Activated CD8-positive, alpha-beta memory T cell treated with anti-CD3 and anti-CD28 coated beads, Interleukin-2, amount 10 ng/mL, durations not matched to agents 7 days and 5 days (primary cell): ENCODE measurements at places on chromosomes 13 and 19.

- no peak overlapping the region for H3K4me3 ChIP-seq
- no peak overlapping the region for H3K27ac ChIP-seq
- no peaks in the 10 kb centered on the region for H3K36me3 ChIP-seq
- H3K27me3 ChIP-seq = no peaks in the 10 kb centered on the region
These were observed 134.1 kb downstream of the LACC1 start for GRCh38 chr13:44013758-44014291.

- H3K27me3 ChIP-seq = no peaks in the 10 kb centered on the region
- no peak overlapping the region for H3K27ac ChIP-seq
- DNase-seq = no peak
- H3K36me3 ChIP-seq = peaks cover 3% of the 10 kb centered on the region
- H3K4me3 ChIP-seq = no peak overlapping the region
These were observed 5.2 kb downstream of the DUXA start for GRCh38 chr19:57161985-57162539.

DNA sequence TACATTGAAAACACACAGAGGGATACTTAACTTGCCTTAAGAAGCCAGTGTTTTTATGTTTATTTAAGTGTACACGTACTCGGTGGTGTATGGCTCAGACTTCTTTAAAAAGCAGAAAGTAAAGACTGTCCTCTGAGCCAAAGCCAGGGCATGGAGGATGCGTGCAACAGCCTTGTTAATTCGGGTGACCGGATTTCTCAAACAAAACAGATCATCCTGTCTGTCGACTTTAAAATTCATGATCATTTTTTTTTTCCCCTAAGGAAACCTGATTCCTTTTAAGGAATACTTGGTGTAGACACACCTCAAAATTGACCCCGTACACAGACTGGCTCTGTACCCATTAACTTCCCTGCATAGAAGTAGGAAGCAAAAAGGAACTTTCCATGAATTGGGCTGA is 124.7 kb upstream of the RNF113B start:
- no peak for DNase-seq
- no peak overlapping the region for H3K4me3 ChIP-seq
- no peaks in the 10 kb centered on the region for H3K36me3 ChIP-seq
- peaks cover 19% of the 10 kb centered on the region for H3K27me3 ChIP-seq
- H3K27ac ChIP-seq = no peak overlapping the region
- no peaks in the 10 kb centered on the region for H3K4me1 ChIP-seq

DNA sequence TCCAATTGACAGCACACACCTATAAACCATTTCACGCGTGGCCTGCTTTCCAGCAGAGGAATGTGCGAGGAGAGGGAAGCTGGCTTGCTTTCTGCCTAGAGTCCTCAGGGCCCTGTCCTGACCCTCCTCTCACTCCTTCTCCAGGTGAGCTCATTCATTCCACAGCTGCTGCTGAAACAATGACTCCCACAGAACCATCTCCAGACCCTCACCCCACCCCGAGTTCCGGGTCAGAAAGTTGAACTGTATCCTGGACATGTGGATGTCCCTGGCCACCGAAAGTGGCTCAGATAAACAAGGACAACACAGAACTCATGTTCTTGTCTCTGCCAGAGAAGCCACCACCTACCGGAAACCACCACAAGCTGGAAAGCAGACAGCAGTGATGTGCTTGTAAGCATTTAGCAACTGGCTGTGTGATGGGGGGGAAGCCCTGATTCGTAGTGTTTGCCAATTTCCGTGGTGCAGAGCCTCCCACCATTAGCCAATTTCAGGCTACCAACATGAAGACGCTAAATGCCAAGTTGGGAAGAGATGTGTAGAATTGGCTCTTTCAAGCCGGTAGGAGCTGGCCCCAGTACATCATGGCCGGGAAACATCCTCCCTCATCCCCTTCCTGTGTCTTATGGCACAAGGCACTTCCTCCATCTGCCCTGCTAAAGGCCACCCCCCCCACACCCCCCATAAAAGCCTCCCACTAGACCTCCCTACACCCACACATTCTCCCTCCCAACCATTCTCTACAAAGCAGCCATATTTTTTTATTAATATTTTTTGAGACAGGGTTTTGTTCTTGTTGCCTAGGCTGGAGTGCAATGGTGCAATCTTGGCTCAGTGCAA is 5.0 kb downstream of the SYCE2 start:
- peaks cover 40% of the 10 kb centered on the region for H3K4me1 ChIP-seq
- peaks cover under 1% of the 10 kb centered on the region for H3K36me3 ChIP-seq
- H3K4me3 ChIP-seq = peak overlapping the region; percentile 32
- H3K27ac ChIP-seq = peak overlapping the region; percentile 88
- DNase-seq = peak; percentile 84
- no peaks in the 10 kb centered on the region for H3K27me3 ChIP-seq

- H3K4me1 ChIP-seq = peaks cover 28% of the 10 kb centered on the region
- H3K27me3 ChIP-seq = no peaks in the 10 kb centered on the region
These were observed 441 bp upstream of the ZNF559 start for GRCh38 chr19:9323557-9323918.

DNA sequence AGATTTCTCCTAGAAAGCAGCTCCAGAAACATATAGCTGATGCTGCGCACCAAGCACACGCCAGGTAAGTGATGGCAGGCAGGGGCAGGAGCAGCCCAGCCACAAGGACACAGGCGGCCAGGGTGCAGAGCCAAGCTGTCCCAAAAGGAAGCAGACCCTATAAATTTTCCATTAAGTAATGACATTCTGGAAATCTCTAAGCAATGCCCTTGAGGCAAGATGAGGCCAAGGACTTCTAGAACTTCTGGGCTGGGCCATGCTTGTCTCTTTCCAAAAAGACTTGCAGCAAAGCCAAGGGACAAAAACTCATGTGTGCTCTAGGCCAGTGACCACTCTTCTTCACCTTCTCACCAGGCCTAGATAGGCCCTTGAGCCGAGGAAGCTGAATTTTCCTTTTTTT is 42.2 kb upstream of the EPHX3 start:
- H3K36me3 ChIP-seq = peaks cover 18% of the 10 kb centered on the region
- H3K4me3 ChIP-seq = no peak overlapping the region
- no peak for DNase-seq
- H3K27ac ChIP-seq = no peak overlapping the region

GRCh38 chr13:33997574-33997973 is 179.6 kb downstream of the RFC3 start:
- DNase-seq = no peak
- H3K4me1 ChIP-seq = no peaks in the 10 kb centered on the region
- H3K36me3 ChIP-seq = no peaks in the 10 kb centered on the region
- no peak overlapping the region for H3K27ac ChIP-seq
- no peaks in the 10 kb centered on the region for H3K27me3 ChIP-seq
- no peak overlapping the region for H3K4me3 ChIP-seq

GRCh38 chr13:92196591-92197256 is 798.3 kb downstream of the GPC5 start:
- H3K4me3 ChIP-seq = no peak overlapping the region
- no peaks in the 10 kb centered on the region for H3K36me3 ChIP-seq
- no peak overlapping the region for H3K27ac ChIP-seq
- DNase-seq = no peak

- no peak overlapping the region for H3K27ac ChIP-seq
- peaks cover 11% of the 10 kb centered on the region for H3K36me3 ChIP-seq
- no peaks in the 10 kb centered on the region for H3K27me3 ChIP-seq
- H3K4me1 ChIP-seq = peaks cover 39% of the 10 kb centered on the region
- no peak for DNase-seq
- no peak overlapping the region for H3K4me3 ChIP-seq
These were observed 2.7 kb upstream of the CAPNS1 start for GRCh38 chr19:36136964-36137686.

DNA sequence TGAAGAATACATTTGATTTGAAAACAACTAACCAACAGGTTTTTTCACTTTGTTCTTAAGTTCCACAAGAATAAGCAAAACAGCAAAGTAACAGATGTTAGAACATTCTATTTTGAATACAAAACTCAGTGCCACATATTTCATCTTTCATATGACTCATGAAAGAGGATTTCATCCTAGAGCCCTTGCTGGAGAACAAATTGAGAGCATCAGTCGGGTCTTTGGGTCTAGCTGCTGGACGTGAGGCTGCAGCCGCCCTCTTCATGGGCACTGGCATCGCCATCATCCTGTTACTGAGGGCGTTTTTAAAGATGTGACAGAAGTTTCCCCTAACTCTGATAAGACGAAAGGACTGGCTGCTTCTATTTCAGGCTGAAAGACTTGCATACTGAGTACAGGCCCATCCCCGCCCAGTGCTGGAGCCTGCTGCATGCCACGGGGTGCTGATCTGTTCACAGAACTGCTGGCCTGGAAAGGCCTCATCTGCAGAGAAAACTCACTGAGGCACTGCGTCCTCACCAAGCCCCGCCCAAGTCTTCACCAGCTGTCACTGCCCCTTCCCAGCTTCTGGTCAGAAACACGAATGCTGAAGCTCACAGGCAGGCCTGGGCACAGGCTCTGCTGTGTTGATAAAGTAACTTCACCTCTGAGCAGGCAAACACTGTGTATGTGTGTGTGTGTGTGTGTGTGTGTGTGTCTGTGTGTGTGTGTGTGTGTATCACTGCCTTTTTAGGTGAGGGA is 101.4 kb downstream of the TUBGCP3 start:
- H3K27me3 ChIP-seq = no peaks in the 10 kb centered on the region
- DNase-seq = no peak
- H3K4me1 ChIP-seq = peaks cover 4% of the 10 kb centered on the region
- H3K4me3 ChIP-seq = no peak overlapping the region
- H3K36me3 ChIP-seq = peaks cover 30% of the 10 kb centered on the region

GRCh38 chr13:67221630-67222226 is 8.4 kb downstream of the PCDH9 start:
- H3K4me1 ChIP-seq = peaks cover 3% of the 10 kb centered on the region
- no peak for DNase-seq
- H3K27ac ChIP-seq = no peak overlapping the region
- no peak overlapping the region for H3K4me3 ChIP-seq
- no peaks in the 10 kb centered on the region for H3K36me3 ChIP-seq

- no peaks in the 10 kb centered on the region for H3K27me3 ChIP-seq
- no peak overlapping the region for H3K27ac ChIP-seq
- H3K4me3 ChIP-seq = no peak overlapping the region
- H3K36me3 ChIP-seq = no peaks in the 10 kb centered on the region
- H3K4me1 ChIP-seq = no peaks in the 10 kb centered on the region
These were observed 137.9 kb downstream of the PCDH20 start for GRCh38 chr13:61277586-61278276.

- peaks cover 7% of the 10 kb centered on the region for H3K27me3 ChIP-seq
- no peak for DNase-seq
- H3K4me1 ChIP-seq = peaks cover 11% of the 10 kb centered on the region
- no peak overlapping the region for H3K27ac ChIP-seq
These were observed 22.8 kb upstream of the ANKRD10 start for GRCh38 chr13:110937511-110938285.

- H3K27me3 ChIP-seq = no peaks in the 10 kb centered on the region
- no peaks in the 10 kb centered on the region for H3K36me3 ChIP-seq
- H3K4me3 ChIP-seq = no peak overlapping the region
These were observed 64.4 kb downstream of the POSTN start for GRCh38 chr13:37534181-37534580.

- no peaks in the 10 kb centered on the region for H3K4me1 ChIP-seq
- no peak for DNase-seq
- H3K27ac ChIP-seq = no peak overlapping the region
- no peak overlapping the region for H3K4me3 ChIP-seq
- no peaks in the 10 kb centered on the region for H3K27me3 ChIP-seq
- no peaks in the 10 kb centered on the region for H3K36me3 ChIP-seq
These were observed 617.2 kb downstream of the DCT start for GRCh38 chr13:93862259-93862658.

- H3K4me1 ChIP-seq = peaks cover 40% of the 10 kb centered on the region
- H3K27me3 ChIP-seq = no peaks in the 10 kb centered on the region
- peaks cover 5% of the 10 kb centered on the region for H3K36me3 ChIP-seq
- peak; percentile 83 for DNase-seq
- peak overlapping the region; percentile 90 for H3K27ac ChIP-seq
These were observed 207.4 kb upstream of the RFC3 start for GRCh38 chr13:33610438-33611120.

GRCh38 chr13:37340901-37341670 is 235.6 kb upstream of the CSNK1A1L start:
- H3K4me1 ChIP-seq = no peaks in the 10 kb centered on the region
- DNase-seq = no peak
- no peaks in the 10 kb centered on the region for H3K36me3 ChIP-seq
- no peak overlapping the region for H3K4me3 ChIP-seq
- no peaks in the 10 kb centered on the region for H3K27me3 ChIP-seq

GRCh38 chr19:44749292-44749691 is 784 bp downstream of the BCL3 start:
- H3K36me3 ChIP-seq = peaks cover 41% of the 10 kb centered on the region
- peaks cover 64% of the 10 kb centered on the region for H3K4me1 ChIP-seq
- no peak for DNase-seq
- H3K4me3 ChIP-seq = peak overlapping the region; percentile 88
- H3K27me3 ChIP-seq = peaks cover 3% of the 10 kb centered on the region
- peak overlapping the region; percentile 85 for H3K27ac ChIP-seq

- H3K27me3 ChIP-seq = peaks cover 8% of the 10 kb centered on the region
- H3K4me3 ChIP-seq = peak overlapping the region; percentile 70
- H3K36me3 ChIP-seq = no peaks in the 10 kb centered on the region
- H3K27ac ChIP-seq = peak overlapping the region; percentile 5
- peaks cover 8% of the 10 kb centered on the region for H3K4me1 ChIP-seq
- DNase-seq = peak; percentile 78
These were observed 3.5 kb downstream of the LYPD5 start for GRCh38 chr19:43798546-43799409.

DNA sequence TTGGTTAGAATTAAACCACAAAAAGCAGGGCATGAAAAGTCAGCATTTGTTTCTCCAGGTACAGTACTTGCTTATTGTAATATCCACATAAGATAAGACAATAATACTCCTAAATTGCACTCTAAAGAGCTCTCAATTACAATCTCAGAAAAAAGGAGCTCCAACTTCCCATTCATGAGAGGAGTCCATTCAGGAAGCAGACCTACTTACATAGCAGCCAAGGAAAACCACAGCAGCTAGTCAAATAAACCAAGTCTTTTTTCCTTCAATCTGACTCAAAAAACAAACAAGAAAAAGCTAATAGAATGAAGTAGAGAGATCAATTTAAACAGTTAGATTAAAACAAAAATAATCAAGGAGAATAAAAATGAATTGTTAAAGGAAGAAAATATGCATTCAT is 885.2 kb upstream of the SLITRK6 start:
- H3K27ac ChIP-seq = no peak overlapping the region
- no peak for DNase-seq
- no peaks in the 10 kb centered on the region for H3K4me1 ChIP-seq
- H3K4me3 ChIP-seq = no peak overlapping the region
- no peaks in the 10 kb centered on the region for H3K27me3 ChIP-seq

DNA sequence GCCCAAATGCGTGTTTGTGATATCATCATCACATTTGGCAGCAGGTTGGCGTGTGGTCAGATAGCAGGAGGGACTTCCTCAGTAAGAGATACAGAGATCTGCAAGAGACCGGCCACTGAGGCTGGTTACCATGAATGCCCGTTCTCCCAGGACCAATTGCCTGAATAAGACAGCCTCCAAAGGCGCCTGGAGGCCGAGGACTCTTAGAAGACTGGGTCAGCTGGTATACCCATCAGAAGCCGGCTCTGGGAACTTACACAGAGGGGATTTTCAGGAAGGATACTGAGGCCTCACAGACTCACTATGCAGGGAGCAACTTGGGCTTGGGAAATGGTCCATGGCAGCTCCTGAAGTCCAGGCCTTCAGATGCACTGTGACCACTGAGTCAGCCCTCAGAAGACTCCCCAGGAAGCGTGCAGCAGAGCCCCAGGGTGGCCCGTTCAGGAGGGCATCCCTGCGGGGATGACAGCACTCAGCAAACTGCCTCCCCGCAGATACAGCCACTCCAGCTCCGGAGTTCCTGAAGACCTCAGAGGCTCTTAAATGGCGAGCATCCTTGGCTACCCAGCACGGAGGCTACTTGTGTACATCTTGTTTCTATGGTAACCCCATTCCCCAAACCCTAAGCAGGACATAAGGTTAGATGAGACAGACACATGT is 26.4 kb upstream of the VSTM2B start:
- H3K4me3 ChIP-seq = no peak overlapping the region
- no peaks in the 10 kb centered on the region for H3K27me3 ChIP-seq
- no peaks in the 10 kb centered on the region for H3K36me3 ChIP-seq
- no peaks in the 10 kb centered on the region for H3K4me1 ChIP-seq
- no peak for DNase-seq
- no peak overlapping the region for H3K27ac ChIP-seq
